ENCODE measurements at places on chromosomes 6 and 20.

GRCh38 chr20:57621421-57622200 is 1.4 kb upstream of the ZBP1 start:
- DNase-seq = no peak

- DNase-seq = no peak
These were observed 115.3 kb downstream of the CD83 start for GRCh38 chr6:14232889-14233288.

- no peak for DNase-seq
These were observed 256.7 kb downstream of the ZNF217 start for GRCh38 chr20:53336892-53337291.

DNA sequence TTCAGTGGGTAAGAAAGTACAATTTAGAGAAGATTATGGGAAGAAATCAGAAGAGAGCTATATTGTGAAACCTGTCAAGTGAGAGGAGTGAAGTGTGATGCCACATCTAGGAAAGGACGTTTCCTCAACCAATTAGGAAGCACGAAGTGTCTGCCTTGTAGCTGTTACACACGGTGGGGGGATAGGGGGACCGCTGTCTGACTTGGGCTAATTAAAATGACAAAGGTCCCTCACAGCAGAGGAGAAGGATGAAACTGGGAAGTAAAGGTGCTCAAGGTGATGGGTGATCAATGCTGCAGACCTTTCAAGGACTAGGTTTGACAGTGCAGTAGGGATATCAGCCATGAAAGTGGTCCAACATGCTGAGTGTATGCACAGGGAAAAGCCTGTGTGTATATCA is 181.1 kb upstream of the PRSS16 start:
- no peak for DNase-seq

GRCh38 chr20:3434232-3434631 is 26.8 kb upstream of the DNAAF9 start:
- DNase-seq = no peak

- DNase-seq = no peak
These were observed 7.2 kb upstream of the TRIB3 start for GRCh38 chr20:373171-373890.

DNA sequence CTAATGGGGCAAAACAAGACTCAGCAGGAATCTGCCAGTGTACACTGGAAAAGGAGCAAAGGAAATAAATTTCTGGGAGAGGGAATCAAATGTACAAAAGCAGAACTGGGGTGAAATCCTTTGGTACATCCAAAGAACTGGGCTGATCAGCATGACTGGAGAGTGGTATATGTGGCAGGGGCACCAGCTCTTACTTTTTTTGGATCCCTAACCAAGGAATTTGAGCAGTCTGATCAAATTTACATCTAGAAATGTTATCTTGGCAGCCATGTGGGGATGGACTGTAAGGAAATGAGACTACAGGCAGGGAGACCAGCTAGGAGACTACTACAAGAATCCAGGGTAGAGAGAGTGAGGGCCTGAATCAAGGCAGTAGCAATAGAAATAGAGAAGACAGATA is 1.2 kb upstream of the ZSCAN31 start:
- DNase-seq = peak; percentile 61

DNA sequence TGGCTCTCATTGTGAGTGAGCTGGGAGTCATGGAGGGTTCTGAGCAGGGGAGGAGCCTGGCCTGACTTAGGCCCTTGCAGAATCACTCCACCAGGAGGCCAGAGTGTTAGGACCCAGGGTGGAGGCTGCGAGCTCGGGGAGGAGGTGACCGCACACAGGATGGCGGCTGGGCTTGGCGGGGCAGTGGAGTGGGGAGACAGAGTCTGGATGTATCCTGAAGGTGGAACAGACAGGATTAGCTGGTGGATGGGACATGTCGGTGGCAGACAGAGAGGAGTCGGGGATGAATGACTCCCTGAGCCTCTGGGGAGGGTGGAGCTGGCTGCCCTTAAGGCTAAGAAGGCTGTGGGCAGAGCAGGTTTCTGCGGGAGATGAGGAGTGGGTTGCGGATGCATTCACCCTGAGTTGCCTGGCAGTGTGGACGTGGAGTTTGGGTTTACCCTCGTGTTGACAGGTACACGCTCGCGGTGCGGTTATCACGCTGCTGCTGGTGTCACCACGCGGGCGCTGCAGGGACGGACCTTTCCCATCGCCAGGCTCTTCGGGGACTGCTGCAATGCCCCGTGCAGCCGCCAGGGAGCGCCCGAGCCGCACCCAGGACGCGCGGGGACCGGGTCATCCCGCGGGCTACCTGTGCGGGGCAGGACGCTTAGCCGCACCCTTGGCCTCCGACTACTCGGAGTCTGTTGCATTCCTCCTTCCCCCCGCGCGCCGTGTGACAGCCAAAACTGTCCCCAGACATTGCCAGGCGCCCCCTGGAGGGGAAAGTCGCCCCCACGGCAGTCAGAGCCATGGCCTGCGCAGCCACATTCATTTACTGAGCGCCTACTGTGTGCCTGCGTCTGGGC is 43.0 kb upstream of the PTGIS start:
- DNase-seq = peak; percentile 80

DNA sequence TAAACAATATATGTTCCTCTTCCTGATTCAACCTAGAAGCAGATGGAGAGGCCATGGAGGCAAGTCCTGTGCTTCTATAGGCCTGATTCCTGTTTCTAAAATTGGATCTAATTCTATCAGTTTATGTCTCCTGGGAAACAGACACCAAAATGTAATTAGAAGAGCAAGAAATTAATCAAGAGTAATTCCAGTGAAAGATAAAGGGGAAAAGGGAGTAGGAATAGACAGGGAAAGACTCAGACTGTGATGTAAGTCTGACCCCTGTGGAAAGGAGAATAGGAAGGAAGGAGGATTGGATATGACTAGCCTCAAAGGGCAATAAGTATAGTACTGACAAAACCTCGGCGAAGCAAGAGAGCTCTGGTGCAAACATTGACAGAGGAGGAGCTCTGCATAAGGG is 33.9 kb upstream of the FBXO30 start:
- no peak for DNase-seq

- DNase-seq = no peak
These were observed 57.8 kb upstream of the NELFCD start for GRCh38 chr20:58923117-58923712.

GRCh38 chr6:39881851-39882530 is 52.3 kb downstream of the MOCS1 start:
- DNase-seq = peak; percentile 48

GRCh38 chr6:33720998-33721397 is 9.5 kb upstream of the UQCC2 start:
- no peak for DNase-seq

GRCh38 chr6:125850361-125850760 is 59.6 kb downstream of the NCOA7 start:
- peak; percentile 15 for DNase-seq

GRCh38 chr6:155248008-155249001 is 15.5 kb upstream of the CLDN20 start:
- DNase-seq = peak; percentile 75

GRCh38 chr20:20796766-20797440 is 84.5 kb upstream of the RALGAPA2 start:
- no peak for DNase-seq

DNA sequence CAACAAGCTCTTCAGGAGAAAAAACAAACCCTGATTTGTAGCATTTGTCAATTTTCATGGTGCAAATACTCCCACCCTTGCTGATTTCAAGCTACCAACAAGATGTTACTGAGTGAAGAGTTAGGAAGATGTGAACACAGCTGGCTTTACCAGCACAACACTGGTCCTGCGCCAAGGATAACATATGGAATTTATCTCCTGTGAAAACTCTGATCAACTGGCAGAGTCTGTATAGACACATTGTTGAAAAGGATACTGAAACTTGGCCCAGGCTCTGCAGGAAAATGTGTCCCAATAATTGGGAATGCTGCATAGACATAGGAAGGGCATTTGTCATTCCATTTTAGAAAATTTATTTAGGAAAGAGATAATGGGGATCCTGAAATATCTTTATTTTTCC is 29.0 kb downstream of the OTOR start:
- peak; percentile 60 for DNase-seq

DNA sequence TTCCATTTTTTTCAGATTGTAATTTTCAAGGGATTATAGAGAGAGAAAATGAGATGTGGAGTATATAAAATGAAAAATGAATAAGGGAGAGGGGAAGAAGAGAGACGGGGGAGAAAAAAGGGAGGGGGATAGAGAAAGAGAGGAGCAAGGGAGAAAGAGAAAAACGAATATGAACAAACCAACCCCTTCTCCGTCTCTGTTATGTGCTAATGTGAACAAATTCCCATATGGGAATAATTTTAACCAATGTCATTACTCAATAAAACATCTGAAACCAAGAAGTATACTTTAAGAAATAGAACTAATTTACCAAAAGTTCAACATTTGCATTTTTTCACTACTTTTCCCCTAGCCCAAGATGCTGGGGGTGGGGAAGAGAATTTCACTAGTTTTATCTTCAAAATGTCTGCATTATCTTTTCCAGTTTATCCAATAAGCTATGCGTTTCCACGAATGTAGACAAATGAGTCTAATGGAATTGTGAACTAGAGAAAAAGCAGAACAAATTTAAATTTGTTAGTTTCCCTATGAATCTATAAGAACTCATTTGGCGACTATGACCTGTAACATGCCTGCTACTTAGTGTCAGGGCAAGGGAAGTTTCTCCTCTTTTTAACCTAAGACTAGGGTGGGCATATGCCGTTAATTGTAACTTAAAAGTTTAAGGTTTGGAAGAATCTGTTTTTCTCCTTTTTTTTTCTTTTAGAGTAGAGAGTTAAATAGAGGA is 286.3 kb downstream of the BTBD9 start:
- DNase-seq = no peak

- peak; percentile 84 for DNase-seq
These were observed 44.5 kb upstream of the OSTM1 start for GRCh38 chr6:108118810-108119768.

DNA sequence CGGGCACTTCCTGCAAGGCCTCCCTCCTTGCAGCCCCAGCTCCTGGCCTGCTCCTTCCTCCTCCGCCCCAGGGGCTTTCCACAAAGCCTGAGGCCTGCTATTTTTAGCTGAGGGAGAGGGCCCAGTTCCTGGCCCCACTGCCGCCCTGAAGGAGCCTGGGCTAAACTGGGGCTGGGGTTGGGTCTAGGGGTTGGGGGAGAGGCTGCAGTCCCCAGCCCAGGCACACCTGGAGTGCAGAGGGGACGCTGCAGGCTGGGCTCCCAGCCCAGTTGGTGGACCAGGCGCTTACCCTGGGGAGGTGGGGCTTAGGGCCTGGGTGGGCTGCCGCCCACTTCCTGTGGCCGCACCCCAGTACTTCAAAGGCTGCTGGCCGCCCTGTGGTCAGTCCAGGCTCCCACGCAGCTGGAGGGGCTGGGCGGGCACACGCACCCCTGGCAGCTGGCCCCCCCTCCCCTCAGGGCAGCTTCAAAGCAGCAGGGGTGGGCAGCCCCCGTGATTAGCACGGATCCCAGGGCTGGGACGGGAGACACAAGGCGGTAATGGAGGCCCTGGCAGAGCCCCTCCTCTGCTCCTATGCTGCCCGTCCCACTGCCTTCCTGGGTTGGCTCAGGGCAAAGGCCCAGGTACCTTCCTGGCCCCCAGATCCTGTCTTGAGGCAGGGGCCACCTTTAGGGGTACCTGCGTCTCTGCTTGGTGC is 7.1 kb upstream of the ABHD16B start:
- no peak for DNase-seq

DNA sequence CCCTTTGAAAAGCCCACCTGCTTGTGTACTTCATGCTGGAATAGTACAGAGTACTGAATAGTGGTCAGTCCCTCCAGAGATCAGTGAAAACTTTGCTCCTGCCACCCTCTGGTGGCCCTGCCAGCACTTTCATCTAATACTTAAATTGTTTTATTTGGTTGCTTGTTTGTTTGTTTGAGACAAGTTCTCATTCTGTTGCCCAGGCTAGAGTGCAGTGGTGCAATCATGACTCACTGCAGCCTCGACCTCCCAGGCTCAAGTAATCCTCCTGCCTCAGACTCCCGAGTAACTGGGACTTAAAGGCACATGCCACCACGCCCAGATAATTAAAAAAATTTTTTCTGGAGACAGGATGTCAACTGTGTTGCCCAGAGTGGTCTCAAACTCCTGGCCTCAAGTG is 9.1 kb downstream of the FAM83D start:
- DNase-seq = no peak

GRCh38 chr6:154257067-154257466 is 99.5 kb downstream of the IPCEF1 start:
- no peak for DNase-seq

GRCh38 chr20:4973330-4974097 is 27.8 kb downstream of the SLC23A2 start:
- DNase-seq = peak; percentile 52

DNA sequence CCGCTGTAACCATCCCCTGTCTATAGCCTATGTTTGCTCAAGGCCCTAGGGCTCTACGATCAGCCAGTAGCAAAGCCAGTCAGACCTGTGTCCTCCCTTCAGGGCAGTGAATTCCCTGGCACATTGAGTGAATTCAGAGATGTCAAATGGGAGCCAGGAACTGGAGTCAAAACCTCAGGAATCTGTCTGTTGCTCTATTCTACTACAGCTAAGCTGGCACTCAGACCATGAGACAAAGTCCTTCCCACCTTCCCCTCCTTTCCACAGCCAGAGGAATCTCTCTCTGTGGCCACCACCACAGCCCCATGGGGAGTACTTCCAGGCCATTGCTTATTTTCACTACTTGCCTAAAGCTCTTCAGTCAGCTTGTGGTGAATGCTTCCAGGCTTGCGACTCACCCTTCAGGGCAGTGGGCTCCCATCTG is 82.0 kb downstream of the PKIB start:
- no peak for DNase-seq

- no peak for DNase-seq
These were observed 84.2 kb downstream of the TCP11 start for GRCh38 chr6:35056952-35057351.

DNA sequence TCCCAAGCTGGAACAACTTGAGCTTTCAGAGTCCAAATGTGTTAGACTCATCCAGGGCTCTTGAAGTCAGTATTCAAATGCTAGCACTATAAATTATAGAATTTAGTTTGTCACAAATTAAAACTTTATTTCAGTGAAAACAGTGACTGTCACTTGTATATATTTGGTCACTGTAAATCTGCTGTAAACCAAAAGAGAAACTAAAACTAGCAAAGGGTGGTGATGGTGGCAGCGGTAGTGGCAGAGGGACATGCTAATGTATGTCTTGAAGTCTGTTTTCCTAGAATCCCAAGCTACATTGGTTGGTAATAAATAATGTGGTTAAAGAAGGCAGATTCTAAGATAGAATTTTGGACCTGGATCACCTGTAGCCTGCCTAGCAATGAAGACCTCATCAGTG is 140.4 kb upstream of the CENPW start:
- no peak for DNase-seq

- DNase-seq = no peak
These were observed 26.5 kb downstream of the BCL2L1 start for GRCh38 chr20:31695849-31696804.

- no peak for DNase-seq
These were observed 4.2 kb downstream of the ZNF337 start for GRCh38 chr20:25692499-25692898.
